ENCODE measurements at places on chromosomes 7 and 10.

DNA sequence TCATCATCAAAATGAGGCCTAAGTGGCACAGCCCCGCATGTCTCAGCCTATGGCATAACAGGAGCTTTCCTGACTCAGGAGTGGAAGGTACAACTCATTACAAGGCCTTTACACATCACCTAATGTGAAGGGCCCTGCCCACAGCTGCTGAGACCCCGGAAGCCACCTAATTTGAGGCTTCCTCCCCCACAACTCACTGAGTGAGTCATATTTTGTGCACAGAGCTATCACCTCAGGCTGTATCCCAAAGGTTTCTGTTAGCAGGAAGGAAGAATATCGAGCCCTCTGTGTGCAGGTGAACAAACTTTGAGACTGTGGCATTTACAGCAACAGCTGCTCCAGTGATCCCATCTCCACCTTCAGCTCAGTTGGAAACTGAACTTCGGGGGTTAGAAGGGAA is 20.6 kb downstream of the HTR5A start:
- DNase-seq, result no peak

GRCh38 chr7:44761207-44762161 is 12.8 kb downstream of the ZMIZ2 start:
- no peak for DNase-seq

DNA sequence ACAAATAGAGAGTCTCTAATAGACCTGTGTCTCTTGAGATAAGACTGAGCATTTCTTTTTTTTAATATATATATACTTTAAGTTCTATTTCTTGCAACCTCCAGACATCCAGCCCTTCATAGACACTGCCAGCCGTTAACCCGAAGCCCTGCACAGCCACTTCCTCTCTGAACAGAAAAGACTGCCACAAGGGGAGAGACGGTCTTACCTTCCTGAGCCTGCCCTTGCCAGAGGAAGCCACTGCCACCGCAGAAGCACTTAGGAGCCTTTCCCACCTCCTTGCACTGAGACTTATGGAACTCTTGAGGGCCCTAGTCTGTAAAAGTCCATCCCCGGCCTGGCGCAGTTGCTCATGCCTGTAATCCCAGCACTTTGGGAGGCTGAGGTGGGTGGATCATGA is 31.8 kb upstream of the PRSS1 start:
- DNase-seq, result no peak

DNA sequence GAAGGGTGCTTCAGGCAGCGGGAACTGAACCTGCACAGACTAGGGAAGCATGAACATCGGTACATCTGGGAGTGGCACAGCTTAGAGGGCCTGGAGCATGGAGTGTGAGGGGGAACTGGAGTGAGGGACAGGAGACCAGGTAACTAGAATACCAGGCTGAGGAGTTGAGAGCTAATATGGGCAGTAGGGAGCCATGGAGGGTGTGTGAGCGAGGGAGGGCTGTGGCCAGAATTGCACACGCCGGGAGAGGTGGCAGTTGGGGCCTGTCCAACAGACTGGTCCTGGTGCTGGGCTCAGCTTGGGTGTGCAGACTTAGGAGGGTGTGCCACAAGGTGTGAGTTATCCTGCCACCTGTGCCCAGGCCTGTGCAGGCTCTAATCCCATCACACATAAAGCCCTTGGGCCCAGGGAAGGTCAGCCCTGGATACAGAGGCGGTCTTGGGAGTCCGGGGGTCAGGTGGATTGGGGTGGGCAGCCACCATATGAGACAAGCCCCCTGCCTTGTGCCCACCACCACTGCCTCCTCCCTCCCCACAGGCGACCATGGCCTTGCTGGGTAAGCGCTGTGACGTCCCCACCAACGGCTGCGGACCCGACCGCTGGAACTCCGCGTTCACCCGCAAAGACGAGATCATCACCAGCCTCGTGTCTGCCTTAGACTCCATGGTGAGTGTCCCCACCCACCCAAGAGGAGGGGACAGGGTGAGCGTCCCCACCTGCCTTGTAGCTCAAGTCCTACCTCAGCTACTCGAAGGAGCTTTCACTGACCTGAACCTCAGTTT is 54.0 kb downstream of the GTF2IRD1 start:
- DNase-seq, result no peak

DNA sequence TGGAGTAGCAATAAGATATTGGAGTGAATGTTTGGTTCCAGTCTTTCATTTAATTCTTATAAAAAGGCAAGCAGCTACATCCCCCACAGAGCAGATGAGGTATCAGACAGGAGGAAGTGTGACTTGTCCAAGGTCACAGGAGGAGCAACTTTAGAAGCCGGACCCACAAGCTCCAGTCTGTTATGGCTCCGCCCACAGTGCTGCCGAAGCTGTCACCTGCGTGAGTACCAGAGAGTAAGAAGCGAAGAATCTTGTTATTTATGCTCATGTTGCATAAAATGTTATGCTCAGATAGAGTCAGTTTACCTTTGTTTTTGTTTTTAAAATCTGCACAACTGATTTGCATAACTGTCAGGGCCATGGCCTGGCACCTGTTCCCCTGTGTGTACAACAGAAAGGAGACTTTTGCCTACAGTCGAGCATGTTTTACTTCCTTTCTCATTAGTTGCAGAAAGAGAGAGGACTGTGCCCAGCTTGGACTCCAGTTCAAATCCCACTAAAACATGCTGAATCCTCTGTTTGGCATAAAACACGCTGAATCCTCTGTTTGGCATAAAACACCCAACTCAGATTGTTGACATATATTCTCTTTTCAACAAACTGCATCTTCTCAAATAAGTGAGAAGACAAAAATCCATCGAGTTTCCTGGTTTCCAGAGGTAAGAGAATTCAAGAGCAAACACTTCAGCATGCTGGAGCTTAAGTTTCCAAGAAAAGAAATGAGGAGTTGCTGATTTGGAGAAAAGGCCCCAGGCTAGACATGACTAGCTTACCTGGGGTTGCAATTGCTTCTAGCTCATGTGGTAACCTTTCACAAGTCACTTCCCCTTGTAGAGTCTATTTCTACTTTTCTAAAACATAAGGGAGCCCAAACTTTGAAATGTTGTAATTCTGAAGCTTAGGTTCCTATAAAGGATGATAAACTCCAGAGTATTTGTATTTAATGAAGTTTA is 409.8 kb upstream of the ZMIZ1 start:
- no peak for DNase-seq

DNA sequence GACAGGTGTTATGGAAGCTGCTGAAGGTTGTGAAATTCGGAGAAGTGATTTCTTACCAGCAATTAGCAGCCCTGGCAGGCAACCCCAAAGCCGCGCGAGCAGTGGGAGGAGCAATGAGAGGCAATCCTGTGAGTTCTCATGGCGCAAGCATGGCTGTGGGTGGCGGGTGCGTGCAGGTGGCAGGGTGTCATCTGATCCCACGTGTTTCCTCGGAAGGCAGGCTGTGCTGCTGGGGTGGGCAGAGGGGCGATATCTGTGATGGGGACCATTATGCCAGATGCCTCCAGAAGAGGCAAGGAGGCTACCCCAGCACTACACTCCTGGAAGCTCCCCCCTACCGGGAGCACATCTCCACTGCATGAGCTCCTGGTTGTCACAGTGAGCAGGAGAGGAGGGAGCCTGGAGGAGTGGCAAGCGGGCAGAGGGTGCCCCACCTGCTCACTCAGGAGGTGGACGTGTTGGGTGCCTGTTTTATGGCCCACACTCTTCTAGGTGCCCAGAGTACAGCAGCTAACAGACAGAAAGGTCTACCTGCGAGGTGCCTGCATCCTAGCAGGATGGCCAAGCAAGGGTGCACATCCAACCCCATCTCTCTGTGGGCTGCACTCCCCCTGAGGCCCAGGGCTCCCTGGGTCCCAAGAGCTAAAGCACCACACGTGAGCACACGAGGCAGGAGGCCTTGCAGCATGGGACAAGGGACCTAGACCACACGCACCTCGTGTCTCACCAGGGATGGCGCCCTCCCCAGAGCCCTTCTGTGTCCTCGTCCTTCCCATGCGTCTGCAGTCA is 204.7 kb downstream of the EBF3 start:
- DNase-seq, result no peak

DNA sequence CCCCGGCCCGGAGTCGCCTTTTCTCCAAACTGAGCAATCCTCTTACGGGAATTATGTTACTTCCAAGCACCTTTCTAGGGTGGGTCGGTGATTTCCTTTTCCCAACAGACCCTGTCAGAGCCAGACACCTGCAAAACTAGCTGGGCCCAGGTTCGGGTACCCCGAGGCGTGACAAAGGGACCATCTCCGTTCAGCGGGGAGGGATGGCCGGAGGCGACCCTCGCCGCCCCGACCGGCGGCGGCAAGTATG is 445 bp downstream of the PPA1 start:
- DNase-seq, result no peak

DNA sequence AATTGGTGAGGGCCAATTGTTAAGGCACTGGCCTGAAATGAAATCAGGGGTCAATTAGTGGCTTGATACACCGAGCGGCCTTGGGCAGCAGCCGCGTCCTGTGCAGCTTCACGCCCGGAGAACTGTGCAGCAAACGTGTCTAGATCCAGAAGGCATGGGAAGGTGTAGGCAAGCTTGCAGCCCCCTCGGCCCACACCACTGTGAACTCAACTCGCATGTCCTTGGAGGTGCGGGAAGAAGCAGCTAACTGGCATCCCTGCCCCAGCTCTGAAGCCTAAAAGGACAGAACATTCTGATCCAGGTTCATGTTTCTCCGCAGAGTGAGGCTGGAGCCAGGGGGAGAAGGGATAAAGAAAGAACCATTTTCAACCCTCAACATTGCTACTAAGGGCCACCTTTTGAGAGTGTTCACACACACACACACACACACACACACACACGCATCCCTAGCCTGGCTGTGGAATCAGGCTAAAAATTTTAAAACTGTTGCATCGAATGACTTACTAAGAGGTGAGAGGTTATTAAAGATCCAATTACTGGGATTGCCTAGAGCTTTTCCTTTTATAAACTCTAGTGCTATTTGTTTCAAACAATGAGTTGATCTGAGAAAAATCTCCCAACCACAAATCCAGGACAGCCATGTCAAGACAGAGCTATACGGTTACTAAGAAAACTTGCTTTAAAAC is 104.0 kb downstream of the PARP12 start:
- no peak for DNase-seq

- DNase-seq, result no peak
Measured at GRCh38 chr7:128039544-128039953, 8.3 kb upstream of the LRRC4 start.

DNA sequence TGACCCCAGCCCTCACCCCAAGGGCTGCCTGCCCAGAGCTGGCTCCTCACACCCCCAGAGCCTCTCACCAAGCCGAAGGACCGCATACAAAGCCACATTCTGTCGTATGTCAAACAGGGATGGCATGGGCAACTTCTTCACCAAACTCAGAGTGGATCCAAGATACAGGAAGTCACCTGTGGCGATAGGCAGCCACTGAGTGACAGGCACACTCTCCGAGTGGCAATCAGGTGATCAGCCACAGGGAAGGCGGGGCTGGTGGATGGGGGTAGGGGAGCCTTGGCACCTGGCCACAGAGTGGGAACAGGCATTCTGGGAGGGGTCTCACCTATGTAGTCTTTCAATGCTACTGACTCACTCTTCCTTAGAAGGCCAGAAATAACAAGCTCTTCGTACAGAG is 7.1 kb upstream of the ASB10 start:
- no peak for DNase-seq

DNA sequence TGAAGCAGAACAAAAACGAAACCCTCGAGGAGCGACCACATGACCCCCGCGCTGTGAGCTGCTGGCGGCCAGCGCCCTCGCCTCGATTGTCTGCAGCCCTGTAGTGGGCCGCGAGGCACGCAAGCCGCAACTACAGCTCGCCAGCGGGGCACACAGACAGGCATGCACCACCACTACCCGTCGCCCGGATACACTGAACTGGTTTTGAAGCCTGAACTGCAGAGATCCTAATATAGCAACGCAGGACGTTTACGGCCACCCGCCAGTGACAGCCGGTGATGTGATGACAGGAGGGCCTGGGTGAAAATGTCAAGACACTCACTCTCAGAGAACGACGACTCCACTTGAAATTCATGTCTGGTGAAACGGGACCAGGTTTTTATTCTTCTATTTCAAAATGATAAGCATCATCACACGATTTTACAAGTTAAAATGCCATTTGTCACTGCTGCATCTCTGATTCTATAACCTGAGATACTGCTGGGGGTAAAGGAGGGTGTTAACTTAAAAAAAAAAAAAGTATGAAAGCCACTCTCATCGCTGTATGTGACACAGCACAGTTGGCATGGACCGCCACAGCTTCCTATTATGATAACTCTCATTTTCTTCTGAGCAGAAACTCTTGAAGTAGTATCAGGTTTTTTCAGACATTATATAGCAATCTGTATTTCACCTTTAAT is 120.3 kb upstream of the DIP2C start:
- DNase-seq, result no peak

- DNase-seq, result no peak
Measured at GRCh38 chr7:120806669-120807068, 51.3 kb downstream of the TSPAN12 start.

- no peak for DNase-seq
Measured at GRCh38 chr7:69450456-69450855, 147.8 kb upstream of the AUTS2 start.

- DNase-seq, result no peak
Measured at GRCh38 chr7:100418930-100419659, 9.4 kb downstream of the ZCWPW1 start.

DNA sequence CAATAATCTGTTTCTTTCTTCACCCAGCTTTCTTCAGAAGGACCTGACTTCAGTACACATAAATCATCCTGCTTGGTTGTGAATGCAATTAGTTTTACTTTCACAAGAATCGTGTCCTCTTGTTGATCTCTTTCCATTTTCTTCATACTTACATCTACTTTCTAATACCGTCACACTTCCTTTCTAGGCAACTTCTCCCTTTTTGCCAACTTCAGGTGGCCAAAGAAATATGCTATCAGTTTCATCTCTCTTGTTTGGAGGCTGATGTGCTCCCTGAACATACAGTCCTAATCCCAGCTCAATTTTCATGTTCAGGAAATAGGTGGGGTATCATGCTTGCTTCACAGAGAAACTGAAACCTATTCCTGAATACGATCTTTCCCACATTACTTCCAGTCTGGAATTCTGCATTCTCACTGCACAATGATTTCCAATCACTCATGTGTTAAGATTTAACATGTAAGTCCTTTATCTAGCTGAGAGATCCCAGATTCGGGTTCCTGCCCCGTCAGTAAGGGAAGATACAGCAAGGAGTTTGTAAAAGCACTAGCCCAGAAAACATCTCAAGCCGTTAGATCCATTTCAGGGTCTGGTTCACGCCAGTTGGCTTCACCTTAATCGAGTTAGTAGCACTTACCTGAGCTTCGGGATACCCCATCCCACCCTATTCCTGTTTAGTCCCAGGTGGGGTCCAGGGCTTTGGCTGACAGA is 994 bp downstream of the SLC25A28 start:
- peak; percentile 54 for DNase-seq

- DNase-seq, result no peak
Measured at GRCh38 chr10:49172777-49173132, 15.4 kb downstream of the TMEM273 start.
